ENCODE measurements at places on chromosomes 4 and X. TPM values are rescaled to one million over a fixed set of nuclear protein-coding genes. Genes with fewer than 3 reads are reported as not detected.

SLC49A3 gene
- total RNA-seq = not detected

ALPK1 gene
- 19.0 TPM for total RNA-seq

GPR78 gene
- not detected for total RNA-seq

TGIF2LX gene
- not detected for total RNA-seq

Data from NCI-H460 (cell line).